T-helper 2 cell (primary cell): ENCODE measurements at places on chromosomes 13 and 19.

DNA sequence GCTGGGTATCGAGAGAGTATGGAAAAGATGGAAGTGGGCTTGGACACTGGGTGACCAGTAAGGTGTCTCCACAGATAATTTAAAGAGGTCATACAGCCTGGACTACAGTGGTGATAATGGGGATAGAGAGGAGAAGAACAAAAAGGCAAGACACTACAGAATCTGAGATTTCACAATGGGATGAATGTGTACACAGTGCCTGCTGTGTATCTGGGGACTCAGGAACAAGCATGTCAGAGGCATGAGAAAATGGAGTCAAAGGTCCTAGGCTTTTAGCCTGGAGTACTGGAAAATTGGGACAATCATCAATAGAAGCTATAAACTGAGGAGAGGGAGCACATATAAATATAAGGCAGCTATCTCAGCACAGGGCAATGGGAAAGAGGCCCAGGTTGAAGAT lies 69.4 kb downstream of the TSC22D1 start:
- no peak for DNase-seq

DNA sequence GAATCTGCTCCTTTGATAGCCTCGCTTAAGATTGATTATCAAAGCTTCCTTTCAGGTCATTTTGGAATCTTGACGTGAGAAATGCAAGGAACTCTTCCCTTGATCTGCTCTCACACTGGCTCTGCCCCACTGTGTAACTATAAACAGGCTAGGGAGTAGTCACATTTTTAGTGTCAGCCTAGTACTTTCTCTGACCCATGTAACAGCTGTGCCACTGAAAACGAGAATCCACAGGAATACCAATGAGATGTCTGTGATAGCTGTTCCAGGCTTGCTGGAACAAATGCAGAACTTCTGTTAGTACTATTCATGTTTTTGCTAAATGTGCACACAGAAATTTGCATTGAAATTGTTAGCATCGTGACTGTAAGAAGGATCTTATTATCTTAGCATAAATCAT lies 221.3 kb downstream of the MYO16 start:
- DNase-seq: no peak

DNA sequence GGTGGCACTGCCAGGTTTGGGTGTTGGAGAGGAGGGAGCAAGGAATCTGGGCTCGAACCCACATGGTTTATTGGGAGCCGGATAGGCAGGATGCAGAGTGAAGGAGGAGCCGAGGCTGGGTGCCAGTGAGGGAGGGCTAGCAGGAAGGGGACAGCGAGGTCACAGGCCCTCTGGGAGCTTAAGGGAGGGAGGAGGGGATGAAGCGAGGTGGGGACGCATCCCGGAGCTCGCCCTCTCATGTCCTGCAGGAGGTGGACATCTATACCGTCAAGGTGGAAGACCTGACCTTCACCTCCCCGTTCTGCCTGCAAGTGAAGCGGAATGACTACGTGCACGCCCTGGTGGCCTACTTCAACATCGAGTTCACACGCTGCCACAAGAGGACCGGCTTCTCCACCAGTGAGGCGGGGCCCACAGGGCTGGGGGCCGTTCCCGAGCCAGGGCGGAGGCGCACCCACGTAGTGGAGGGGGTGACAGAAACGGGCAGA lies 3.5 kb upstream of the ADM5 start:
- no peak for DNase-seq

DNA sequence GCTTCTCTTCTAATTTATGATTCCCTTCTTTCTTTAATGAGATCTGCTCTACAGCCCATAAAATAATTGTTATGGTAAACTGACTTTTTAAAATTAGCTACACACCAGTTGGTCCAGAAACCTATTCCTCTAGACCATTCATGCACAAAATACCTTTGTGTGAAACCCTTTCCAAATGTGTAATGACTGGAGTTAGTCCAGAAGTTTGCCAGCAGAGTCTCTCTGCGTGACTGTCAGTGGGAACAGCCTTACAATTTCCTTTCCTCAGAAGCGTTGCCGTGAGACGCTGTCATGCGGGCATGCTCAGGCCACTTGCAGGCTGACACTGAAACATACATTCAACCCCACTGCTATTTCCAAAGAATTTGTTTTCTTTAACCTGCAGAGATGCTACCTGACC lies 965.2 kb downstream of the PCDH9 start:
- no peak for DNase-seq

GRCh38 chr19:45927565-45928261 lies 13.1 kb upstream of the NANOS2 start:
- DNase-seq: peak; percentile 95

DNA sequence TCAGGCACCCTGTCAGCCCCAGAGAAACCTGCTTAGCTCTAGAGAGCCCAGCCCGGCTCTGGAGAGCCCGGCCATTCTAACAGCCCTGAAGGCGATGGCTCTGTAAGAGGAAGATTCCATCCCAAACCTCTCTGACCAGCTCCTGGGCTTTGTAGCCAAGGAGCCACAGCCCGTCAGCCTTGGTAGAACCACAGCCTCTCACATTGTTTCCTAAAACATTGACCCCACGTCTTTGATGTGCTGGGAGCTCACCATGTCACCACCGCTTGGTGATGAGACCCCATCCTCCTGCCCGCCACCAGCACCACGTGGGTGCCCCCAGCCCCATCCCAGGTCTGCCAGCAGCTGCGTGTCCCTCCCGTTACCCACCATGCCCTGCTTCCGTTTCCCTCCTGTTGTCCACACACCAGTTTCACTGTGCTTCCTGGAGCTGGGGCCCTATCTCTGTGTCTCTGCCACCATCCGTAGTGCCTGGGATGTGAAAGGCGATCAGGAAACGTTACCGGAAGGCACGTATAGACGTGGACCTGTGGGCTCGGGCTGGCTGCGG lies 94.2 kb upstream of the MCF2L start:
- DNase-seq: no peak

DNA sequence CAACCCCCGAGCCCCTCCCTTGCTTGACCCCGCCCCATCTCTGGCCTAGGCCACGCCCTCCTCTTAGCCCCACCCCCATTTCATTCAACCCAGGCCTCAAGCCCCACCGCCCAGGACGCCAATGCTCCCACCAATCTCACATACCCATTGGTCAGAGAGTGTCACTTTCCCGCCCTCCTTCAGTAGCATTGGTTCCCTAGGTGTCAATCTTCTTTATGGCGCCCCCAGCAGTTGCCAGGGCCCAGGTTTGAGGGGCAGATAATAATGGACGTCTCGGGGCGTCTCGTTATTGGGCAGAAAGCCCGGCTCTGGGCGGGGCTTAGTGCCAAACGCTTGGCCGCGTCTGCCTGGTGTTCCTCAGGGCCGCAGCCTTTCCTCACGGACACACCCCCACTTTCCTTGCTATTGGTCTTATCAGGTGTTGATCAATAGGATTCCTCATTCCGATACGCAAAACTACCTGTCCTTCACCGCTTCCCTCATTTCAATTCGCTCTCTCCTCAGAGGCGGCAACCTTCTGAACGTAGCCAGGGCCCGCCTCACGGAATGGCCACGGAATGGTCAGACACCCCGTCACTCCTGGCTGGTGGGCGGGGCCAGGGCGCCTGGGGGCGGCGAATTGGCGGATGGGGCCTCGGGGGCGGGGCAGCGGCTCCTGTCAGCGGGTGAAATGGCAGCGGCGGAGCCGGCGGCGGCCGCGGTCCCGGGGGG lies at the start of gene EVI5L:
EVI5L (plus strand) TSS at position 658 of the 711 bp plus-strand sequence. CDS start 16,325 bp downstream, outside the sequence.
- DNase-seq: peak; percentile 100

GRCh38 chr13:77868717-77869116 lies 49.9 kb downstream of the EDNRB start:
- DNase-seq: no peak

- no peak for DNase-seq
Measured at GRCh38 chr13:103716718-103717117, 650.5 kb upstream of the SLC10A2 start.

- no peak for DNase-seq
Measured at GRCh38 chr19:3201911-3202310, 16.2 kb downstream of the NCLN start.

DNA sequence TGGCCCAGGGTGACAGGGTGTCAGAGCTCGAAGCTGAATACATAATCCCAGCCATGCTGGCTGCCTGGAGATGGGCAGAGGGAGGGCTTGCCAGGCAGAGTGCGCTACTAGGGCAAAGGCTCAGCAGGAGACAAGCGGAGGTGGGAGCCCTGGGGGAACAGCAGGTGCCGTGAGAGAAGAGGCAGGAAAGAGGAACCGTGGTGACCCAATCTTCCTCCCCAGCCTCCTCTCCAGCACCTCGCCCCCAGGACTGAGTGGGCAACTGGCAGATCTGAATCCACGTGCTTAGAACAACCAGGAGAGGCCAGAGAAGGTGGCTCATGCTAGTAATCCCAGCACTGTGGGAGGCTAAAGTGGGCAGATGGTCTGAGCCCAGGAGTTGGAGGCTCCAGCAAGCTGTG lies 11.0 kb upstream of the CCL25 start:
- DNase-seq: no peak

DNA sequence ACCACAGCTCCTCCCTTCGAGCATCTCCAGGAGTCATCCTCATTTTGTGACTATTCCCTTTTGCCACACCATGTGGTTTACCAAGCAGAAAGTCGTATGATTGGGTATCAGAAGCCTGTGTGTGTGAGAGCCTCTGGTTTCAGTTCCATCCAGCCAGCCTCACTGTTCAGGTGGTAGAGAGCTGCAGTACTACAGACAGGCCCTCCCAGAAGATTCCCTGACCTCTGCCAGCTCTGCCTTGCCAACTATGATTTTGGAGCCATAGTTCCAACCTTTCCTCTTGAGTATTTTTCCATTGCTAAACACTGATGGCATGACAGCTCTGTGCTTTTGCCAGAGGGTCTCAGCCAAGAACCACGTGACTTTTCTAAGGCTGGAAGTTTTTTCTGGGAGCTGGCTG lies 82.5 kb downstream of the DHRS12 start:
- DNase-seq: no peak

DNA sequence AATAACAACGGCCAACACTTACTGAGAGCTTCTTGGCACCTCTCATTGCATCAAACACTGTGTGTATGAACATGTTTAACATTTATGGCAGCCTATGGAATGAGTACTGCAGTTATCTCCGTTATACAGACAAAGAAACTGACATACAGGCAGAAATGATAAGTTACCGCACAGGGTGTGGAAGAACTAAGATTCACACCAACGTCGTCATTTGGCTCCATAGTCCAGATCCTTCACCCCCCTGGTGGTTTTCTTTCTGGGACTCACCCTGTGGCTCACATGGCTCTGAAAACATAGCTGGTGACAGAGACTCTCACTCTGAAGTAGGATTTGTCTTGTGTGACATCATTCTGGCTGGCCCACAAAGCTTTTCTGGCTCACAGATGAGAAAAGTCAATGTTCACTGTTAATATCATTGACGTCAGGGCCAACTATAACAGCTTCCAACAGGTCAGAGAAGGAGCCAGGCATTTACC lies 230.1 kb downstream of the DLEU7 start:
- DNase-seq: no peak

GRCh38 chr13:78608252-78608687 lies 4.9 kb upstream of the POU4F1 start:
- no peak for DNase-seq

- DNase-seq: no peak
Measured at GRCh38 chr13:32135655-32136054, 104.1 kb downstream of the FRY start.

GRCh38 chr13:50709058-50709457 lies 134.4 kb downstream of the DLEU7 start:
- DNase-seq: no peak

DNA sequence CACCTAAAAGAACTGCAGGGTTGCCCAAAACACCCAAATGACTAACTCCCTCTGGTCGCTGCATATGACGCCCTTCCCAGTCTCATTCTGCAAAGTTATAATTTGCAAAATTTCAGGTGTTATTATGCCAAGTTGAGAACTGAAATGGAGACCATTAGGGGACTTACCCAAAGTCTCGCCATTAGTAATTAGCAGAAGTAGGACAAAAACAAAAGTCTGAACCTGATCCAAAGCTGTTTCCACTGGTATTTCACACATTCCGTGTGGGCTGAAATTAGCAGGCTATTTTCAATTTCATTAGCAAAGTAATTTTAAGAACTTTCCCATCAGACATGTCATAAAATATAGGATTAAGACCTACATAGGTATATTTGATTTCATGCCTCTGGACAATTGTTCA lies 6.8 kb downstream of the RUBCNL start:
- DNase-seq: no peak

GRCh38 chr13:27450921-27451471 lies 632 bp upstream of the MTIF3 start:
- DNase-seq: no peak

GRCh38 chr13:94239135-94239534 lies 240.3 kb downstream of the DCT start:
- DNase-seq: peak; percentile 27

DNA sequence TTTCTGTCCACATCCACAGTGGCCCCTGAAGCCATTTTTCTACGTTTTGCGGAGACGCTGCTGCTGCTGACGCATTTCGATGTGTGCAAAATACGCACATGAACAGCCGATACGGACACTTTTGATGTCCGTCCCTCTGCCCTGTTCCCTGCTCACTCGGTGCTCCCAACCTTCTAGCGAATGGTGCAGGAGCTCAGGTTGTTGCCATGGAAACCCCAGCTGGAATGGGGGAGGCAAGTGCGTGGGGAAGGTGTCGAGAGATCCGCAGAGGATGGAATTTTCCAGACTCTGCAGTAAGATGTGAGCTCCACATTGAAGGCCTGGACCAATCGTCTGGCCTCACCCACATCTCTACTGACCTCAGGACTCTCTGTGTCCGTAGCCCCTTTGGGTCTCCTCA lies 109.2 kb upstream of the USP29 start:
- no peak for DNase-seq

- DNase-seq: no peak
Measured at GRCh38 chr13:112802802-112803195, 113.0 kb downstream of the ATP11A start.

DNA sequence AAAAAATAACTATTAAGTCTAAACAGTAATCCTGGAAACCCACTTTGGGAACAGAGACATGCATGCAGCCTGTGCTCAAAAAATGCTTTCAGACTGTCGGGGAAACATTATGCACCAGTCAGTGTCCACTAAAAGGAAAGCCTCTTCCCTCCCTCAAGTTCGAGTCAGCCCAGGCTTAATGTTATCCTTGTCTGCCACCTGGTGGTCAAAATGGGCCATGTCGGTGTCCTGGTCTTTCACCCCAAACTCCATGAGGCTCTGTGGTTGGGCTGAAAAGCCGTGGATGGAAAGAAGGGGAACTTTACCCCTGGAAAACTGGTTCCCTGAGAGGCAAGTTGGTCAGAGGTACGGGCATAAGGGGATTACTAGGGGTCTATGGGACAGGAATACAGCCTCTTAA lies 88.4 kb upstream of the ZNF492 start:
- DNase-seq: peak; percentile 7

GRCh38 chr13:112532837-112533745 lies 54.9 kb downstream of the TUBGCP3 start:
- peak; percentile 82 for DNase-seq
